ENCODE measurements at places on chromosomes 5 and 9.

DNA sequence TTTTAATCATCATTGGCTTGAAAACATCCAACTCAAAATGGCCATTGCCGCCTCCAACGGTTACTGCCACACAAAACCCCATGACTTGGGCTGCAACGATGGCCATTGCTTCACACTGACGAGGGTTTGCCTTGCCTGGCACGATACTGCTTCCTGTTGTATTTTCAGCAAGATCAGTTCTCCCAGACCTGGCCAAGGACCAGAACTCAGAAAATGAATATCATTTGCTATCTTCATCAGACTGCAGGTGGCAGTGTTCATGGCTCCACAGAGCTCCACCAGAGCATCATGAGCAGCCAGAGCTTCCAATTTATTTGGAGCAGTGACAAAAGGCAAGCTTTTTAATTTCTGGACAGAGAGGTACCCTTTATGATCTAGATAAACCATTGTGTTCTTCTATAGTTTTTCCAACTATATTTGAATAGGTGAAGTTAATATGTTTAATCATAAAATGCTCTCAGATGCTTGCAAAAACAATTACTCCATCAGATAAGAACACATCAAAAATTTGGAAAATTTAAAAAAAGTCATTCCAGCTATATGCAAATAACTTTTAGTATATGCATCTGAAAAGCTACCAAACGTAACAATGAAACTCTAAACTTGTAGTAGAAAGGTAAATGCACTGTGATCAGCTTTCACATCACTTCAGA is 10.4 kb downstream of the AMACR start:
- no peak for DNase-seq

DNA sequence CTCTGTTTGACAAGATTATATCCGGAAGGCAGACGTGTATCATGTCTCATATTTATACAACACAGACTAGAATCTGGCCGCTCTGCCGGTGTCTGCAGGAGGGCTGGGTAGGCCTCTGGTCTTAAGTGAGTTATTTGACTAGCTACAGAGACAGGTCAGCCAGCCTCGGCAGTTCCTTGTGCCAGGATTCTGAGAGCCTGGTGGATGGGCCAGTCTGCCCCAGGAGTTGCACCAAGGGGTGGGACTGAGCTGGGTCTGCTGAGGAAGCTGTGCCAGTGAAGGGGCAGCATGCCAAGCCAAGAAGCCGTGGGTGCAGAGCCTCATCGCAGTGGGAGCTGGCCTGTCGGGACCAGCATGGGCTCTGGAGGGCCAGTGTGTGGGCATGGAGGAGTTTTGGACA is 7.1 kb downstream of the SNX18 start:
- no peak for DNase-seq

GRCh38 chr9:114123031-114123977 is 24.2 kb upstream of the KIF12 start:
- DNase-seq: no peak

DNA sequence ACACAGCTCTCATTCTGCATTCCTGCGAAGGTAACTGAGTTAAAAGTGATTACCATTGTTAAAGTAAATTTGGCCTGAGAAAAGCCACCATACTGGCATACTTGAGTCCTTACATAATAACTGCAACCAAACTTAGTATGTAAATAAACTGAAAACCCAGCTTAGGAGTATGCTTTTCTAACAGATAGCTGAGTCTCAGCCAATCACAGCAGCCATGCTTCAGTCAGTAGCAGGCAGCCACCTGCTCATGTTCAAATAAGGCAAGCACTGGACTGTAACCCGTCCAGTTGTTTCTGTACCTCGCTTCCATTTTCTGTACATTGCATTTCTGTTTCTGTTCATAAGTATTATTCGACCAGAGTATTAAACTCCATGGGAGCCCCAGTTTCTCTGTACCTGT is 58.6 kb downstream of the GCNT4 start:
- no peak for DNase-seq

DNA sequence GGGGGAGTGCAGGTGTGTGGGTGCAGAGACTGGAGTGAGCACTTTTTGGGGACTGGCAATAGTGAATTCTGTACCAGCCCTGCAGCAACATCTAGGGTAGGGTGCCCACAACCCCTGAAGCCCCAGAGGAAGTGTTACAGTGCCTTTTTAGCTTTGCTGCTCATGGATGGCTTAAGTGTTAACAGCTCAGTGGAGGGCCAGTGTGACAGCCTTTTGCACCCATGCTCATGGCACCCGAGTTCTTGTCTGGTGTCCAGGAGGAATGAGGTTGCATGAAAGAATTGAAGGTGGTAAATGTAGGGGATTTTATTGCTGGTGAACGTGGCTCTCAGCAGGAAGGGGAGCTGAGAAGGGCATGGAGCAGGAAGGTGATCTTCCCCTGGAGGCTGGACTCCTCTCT is 107.3 kb downstream of the MRPL36 start:
- DNase-seq: no peak

DNA sequence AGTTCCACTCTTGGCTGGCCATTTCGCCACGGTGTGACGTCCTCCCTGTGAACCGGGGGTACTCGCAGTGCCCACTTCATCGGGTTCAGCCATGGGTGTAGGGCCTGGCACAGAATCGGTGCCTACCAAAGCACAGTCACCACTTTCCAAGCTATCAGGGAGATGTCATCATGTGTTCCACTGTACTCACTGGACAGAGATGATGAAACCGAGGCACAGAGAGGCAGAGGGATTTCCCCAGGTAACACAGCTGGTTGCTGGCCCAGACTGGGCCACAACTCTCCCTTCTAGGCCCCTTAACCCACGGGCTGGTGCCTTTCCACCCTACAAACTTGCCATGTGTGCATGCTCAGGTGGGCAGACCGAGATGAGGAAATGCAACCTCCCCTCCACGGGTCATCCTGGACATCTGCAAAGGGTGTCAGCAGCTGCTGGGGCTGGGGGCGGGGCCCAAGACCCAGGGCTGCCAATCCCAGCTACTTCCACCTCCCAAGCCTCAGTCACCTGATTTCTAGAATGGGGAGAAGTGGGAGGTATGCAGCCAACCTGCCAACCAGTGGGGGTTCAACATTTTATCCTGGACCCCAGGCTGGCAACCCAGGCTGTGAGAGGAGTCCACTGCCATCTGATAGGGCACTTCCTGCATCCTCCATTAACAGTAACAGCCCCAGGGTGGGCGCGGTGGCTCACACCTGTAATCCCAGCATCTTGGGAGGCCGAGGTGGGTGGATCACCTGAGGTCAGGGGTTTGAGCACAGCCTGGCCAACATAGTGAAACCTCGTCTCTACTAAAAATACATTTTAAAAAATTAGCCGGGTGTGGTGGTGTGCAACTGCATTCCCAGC is 893 bp upstream of the SH2D3C start:
- no peak for DNase-seq

All from activated T-cell treated with anti-CD3 and anti-CD28 coated beads, Interleukin-2, amount 50 U/mL, for 1 hour (primary cell).